Femur (tissue), 1 donor: ENCODE measurements at places on chromosomes 7 and 10.
A peak's percentile ranks its signal among the peaks of the same experiment; 100 is the strongest.

- no peak for DNase-seq
Observed at GRCh38 chr10:7243873-7244272, 167.0 kb downstream of the SFMBT2 start.

- DNase-seq = no peak
Observed at GRCh38 chr10:79417266-79417665, 28.2 kb downstream of the ZCCHC24 start.

- peak; percentile 16 for DNase-seq
Observed at GRCh38 chr7:1859266-1860035, 189.4 kb downstream of the ELFN1 start.

- DNase-seq = no peak
Observed at GRCh38 chr7:6402041-6402440, 45.7 kb downstream of the DAGLB start.

- no peak for DNase-seq
Observed at GRCh38 chr10:87974769-87975168, 111.3 kb downstream of the PTEN start.

- DNase-seq = no peak
Observed at GRCh38 chr10:72123616-72124015, 35.3 kb upstream of the SPOCK2 start.

DNA sequence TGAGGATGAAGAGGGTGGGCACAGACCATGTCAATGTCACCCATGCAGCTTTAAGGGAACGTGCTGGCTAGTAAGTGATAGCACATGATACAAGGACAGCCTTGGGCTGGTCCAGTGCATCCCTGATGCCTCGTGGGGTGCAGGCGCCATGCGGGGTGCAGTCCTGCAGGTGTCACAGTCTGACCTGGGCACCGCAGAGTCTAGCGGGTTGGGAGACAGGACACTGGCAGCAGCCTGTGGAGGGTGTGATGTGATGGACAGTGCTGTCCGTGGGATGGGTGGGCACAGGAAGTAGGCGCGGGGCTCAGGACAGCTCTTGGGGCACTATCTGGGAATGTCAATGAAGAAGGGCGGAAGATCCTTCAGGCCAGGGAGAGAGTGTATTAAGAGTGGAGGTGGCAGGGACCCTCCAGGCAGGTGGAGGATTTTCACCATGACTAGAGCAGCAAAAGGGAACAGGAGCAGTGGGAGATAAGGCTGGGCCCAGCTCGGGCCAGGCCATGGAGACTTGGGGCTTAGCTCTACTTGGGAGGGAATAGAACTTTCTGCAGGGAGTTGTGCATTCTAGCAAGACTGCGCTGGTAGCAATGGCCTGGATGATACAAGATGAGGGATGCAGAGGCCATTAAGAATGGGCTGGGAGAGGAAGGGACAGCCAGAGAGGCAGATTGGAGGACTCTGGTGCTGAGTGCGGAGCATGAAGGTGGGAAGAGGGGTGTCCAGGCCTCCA, 122.5 kb downstream of the PTPN20 start:
- no peak for DNase-seq

- DNase-seq = no peak
Observed at GRCh38 chr10:112585960-112586359, 138.9 kb downstream of the VTI1A start.

DNA sequence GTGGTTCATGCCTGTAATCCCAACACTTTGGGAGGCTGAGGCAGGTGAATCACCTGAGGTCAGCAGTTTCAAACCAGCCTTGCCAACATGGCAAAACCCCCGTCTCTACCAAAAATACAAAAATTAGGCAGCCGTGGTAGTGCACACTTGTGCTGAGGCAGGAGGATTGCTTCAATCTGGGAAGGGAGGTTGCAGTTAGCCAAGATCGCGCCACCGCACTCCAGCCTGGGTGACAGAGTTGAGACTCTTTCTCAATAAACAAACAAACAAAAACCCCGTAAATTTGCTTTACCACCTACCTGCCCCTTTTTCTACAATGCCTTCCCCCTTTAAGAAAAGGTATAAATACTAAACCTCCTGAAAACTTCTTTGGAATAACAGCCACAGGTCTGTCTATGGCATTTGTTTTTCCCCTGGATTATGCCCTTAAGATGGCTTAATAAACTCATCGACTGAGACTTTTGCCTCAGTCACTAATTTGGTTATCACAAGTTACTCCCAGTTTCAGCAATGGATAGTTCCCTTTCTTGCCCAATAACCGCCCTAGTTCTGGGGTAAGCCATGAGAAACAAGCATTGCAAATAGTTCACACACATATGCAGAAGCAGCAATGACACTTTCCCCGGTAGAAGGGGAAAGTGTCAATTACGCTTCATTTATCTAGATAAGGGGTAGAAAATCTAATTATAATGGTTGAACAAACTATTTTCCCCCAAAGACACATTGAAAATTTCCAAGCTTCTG, 52.8 kb upstream of the SVIL start:
- DNase-seq = no peak

- no peak for DNase-seq
Observed at GRCh38 chr10:132974249-132974796, 32.0 kb upstream of the CFAP46 start.

DNA sequence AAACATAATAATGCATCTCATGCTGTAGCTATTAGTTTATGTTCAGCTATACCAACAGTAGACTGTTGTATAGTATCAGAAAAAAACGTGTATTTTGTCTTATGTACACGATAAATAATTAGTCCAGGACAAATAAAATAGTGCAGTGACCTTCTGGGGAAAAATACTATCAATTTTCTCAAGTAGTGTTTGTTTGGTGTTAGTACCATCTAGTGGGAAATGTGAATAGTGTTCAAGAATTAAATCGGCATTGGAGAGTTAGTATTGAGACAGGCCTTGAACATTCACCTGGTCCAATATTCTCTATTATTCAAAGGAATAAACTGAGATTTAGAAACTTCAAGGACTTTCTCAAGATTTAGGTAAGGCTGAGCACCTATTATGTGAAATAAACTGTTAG, 21.7 kb upstream of the OR2A5 start:
- DNase-seq = no peak

GRCh38 chr10:123274306-123275135, 120.3 kb downstream of the BUB3 start:
- DNase-seq = no peak

GRCh38 chr7:28531291-28531690, 119.0 kb downstream of the CREB5 start:
- DNase-seq = no peak

GRCh38 chr10:10270126-10271050, 747.3 kb upstream of the CELF2 start:
- DNase-seq = no peak

DNA sequence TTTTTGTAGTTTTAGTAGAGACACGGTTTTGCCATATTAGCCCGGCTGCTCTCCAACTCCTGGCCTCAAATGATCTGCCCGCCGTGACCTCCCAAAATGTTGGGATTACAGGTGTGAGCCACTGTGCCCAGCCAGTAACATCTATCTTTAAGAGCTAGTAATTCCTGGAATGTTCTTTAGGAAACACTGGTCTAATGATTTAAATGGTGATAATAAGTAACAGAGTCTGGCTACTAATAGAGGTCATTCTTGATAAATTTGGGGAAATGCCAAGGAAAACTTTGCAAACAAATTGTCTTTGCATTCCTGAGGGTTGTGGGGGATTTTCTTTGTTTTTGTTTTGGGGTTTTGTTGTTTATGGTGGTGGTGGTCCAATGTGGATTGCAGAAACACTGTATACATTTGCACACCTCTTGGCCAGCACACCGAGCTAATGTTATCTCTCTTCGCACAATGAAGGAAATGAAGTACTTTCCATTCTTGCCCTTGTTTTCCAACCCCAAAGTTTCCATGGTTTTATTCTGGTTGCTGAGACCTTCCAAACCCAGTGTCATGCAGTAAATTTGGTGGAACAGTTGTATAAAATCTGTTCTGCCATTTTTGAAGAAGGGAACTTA, 51.3 kb upstream of the WIPF3 start:
- no peak for DNase-seq

DNA sequence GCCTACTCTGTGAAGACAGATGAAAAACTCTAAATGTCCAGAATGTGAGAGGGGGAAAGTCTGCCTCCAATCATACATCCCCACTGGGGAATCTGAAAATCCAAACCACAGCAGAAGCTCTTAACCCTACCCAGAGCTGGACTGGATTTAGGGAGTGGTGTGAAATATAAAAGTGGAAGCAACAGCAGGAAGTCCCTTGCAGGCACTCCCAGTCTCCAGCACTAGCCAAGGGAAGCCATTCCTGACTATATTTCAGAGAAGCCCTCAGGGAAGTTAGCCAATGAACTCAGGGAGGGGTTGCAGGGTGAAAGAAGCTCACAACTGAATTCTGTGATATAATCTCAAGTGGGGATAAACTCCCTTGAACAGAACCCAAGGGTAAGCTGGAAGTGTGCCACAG, 51.5 kb downstream of the CRPPA start:
- no peak for DNase-seq

DNA sequence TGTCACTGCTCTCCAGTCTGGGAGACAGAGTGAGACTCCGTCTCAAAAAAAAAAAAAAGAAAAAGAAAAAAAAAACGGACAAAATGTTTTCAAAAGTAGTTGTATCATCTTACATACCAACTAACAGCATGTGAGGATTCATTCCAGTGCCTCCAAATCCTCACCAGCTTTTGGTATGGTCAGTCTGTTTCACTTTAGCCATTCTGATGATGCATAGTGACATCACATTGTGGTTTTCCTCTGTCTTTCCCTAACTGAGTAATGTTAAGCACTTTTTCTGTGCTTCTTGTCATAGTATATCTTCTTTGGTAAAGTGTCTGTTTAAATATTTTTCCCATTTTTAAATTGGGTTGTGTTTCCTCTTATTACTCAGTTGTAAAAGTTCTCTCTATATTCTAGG, 251.4 kb upstream of the CTBP2 start:
- no peak for DNase-seq

DNA sequence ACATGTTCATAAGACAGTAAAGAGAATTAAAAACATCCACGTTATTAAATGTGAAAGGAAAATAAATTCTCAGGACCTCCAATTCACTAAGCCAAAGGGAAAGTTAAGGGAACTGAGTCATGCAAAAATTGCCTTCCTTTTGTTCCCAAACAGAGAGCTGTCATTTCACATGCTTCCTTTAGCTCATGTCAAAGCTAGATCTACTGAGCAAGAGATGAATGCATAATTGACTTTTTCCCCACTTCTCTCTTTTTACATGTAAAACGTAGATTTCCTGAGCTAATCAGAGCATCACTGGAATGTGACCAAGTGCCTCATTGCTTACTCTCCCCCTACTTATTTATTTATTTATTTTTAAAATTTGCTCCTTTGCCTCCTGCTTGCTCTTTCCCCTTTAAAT, 129.1 kb upstream of the AMPH start:
- no peak for DNase-seq

DNA sequence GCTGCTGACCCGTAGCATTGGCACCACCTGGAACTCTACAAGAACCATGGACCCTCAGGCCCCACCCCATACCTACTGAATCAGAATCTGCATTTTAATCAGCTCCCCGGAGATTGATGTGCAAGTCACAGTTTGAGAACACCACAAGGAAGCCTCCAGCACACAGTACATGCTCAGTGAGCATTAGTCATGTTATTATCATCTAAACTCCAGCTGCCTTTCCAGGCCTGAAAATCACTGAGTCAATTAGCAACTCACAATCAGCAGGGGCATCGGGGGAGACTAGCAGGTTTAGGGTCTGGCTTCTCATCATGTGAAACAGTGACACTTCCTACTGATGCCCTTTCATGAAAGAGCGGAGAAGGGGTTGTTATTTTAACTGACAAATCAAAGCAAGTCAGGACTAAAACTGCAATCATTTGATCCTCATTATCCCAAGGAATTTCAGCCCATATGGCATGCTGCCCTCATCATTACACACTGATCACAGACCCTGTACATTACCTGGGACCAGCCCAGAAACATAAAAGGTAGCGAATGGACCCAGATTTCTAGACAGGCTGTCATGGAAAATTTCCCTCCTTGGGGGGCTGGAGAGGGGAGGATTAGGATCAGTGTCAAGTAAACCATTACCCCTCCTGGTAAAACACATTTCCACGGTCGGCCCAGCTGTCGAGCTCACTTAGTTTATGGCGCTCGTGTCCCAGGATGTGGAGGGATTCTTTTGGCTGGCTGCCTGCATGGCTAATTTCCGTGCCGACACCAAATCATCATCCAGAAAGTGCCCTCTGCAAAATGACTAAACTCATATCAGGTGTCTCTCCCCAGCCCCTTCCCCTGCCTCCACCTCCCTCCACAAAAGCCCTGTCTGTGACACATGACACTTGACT, 122.8 kb downstream of the PRLHR start:
- DNase-seq = no peak

- no peak for DNase-seq
Observed at GRCh38 chr7:70758646-70759045, 373.3 kb upstream of the GALNT17 start.

GRCh38 chr10:91185239-91185875, 35.1 kb upstream of the PCGF5 start:
- DNase-seq = no peak

GRCh38 chr10:78066728-78067430, 33.2 kb downstream of the RPS24 start:
- no peak for DNase-seq

DNA sequence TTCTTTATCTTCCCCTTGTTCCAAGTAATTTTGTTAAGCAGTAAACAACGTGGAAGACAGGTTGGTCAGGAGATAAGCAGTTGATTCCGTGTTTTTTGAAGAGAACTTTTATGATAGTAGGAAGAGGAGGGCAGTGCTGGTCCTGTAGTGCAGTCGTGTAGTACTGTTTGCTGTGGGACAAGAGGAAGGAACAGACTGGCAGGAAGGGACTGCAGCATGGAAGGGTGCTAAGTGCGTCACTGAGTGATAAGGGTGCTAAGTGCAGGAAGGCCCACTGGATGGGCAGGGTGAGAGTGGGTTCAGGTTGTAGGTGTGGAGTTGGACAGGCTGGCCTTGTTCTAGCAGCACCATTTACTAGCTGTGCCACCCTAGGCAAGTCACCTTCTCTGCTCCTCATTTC, 125.0 kb downstream of the SDK1 start:
- DNase-seq = no peak

DNA sequence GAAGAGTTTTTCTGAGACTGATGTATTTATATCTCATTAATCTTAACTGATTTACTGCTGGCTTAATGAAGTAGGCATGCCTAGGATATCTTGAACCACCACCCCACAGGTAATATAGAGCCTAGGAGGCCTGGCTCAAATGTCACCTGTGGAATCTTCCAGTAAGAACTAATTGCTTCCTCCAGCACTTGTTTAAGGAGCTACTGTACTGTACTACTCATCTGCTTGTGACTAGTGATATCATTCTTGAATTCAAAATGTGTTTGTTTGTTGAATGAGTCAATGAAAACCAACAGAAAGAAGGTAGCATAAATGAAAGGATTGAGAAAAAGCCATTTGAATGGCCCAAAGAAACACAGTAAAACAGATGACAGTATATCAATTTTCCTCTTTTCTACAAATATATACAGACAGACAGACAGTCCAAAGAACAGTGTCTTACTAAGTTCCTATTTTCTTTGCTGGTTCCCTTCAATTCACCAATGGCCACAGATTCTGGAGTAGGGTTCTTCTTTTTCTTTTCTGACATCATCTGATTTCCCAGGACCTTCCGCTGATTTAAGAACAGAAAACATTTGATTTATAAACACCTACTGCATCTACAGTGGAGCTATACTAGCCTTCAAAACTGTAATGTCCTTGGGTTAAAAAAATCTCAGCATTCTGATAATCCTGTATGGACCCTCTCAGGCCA, 43.7 kb upstream of the SLIT1 start:
- DNase-seq = no peak

GRCh38 chr7:93921607-93922566, at the start of gene GNG11:
Gene GNG11 (plus strand): TSS chr7:93921735. CDS start chr7:93922138, 403 bp downstream.
- DNase-seq = peak; percentile 86
